ENCODE measurements at places on chromosomes 6 and 20.

- no peak for DNase-seq
These were observed 12.1 kb upstream of the EYS start for GRCh38 chr6:65719101-65719500.

DNA sequence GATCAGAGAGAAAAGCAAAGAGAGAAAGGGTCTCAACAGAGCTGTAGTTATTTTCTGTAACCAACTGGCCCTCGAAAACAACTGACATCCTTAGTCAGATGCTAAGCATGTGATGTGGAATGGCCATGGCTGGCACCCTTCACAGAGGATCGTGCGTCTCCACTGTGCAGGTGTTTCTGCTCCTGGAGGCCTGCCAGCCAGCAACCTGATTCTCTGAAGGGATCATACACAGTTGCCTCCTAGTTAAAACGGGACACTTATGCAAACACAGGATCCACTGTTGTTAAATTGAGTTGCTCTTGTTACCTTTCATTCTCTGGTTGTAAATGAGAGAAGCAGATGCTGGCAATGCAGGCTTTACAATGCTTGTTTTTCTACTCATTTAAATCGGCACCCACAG lies 148.5 kb downstream of the HDGFL1 start:
- DNase-seq = no peak

DNA sequence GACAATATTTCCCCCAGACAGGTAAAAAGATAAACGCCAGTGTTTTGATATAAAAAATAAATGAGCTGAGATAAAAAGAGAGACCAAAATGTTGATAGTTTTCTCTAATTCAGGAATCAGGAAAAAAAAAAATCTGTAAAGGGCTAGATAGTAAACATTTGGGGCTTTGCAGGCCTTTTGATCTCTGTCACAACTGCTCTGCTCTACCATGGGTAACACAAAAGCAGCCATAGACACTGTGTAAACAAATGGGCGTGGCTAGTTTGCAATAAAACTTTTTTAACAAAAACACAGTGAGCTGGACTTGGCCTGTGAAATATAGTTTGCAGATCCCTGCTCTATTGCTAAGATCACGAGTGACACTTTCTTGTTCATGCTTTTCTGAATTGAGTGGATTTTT lies 219.1 kb upstream of the STXBP5 start:
- DNase-seq = no peak

- DNase-seq = peak; percentile 52
These were observed 26.7 kb downstream of the IYD start for GRCh38 chr6:150395388-150396009.

DNA sequence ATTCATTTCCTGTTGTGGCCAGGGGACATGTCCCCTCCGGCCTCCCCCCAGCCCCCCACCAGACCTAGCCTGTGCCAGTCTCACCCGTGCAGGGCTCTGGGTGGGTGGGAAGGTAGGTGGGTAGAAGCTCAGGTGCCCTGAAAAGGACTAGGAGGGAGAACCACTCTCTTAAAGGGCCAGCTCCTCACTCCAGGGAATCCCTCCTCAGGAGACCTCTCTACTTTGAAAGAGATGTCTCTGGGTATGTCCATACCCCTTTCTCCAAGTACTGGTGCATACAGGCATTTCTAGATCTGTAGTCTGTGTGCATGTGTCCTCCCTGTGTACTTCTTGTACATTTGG lies 60.8 kb upstream of the EPB41L1 start:
- DNase-seq = no peak

DNA sequence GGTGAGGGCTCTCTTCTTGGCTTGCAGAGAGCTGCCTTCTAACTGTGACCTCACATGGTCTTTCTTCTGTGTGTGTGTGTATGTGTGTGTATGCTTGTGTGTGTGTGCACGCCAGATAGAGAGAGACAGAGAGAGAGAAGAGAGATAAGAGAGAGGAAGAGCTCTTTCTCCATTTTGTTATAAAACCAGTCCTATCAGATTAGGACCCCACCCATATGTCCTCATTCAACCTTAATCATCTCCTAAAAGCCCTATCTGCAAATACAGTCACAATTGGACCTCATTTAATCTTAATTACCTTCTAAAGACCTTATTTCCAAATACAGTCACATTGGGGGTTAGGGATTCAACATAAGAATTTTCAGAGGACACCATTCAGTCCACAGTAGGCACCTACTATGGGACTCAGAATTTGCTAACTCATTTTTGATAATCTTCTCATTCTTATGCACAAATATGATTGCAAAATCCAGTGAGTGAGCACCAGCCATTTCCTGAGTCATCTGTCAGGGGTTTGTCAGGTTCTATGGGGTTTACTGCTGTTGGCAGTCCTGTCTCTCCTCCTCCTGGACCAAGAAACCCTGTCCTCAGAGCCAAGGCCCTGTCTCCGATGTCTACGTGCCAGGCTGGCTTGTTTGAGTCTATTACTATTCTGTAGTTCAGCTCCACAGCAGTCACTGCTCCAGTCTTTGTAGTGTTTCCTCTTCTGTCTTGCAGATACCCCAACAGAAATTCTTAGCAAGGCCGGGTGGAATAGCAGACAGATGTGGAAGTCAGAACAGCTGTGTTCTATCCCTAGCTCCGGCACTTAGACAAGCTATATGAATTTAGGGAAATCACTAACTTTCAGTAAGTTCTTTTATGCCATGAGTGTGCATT lies 59.0 kb upstream of the FAM184A start:
- DNase-seq = peak; percentile 80
